ENCODE measurements at places on chromosomes 3 and 15. TPM values are rescaled to one million over a fixed set of nuclear protein-coding genes. Genes with fewer than 3 reads are reported as not detected.

AGBL1 gene
- not detected for total RNA-seq

PRR20G gene
- not detected for total RNA-seq

SLC12A1 gene
- not detected for total RNA-seq

CCR9 gene
- 0.61 TPM for total RNA-seq

SPSB4 gene
- not detected for total RNA-seq

ZNF280D gene
- total RNA-seq, result 36.9 TPM

ANKRD34C gene
- total RNA-seq, result not detected

NMNAT3 gene
- total RNA-seq, result 0.99 TPM

CYP1A1 gene
- total RNA-seq, result 0.87 TPM

SLC7A14 gene
- not detected for total RNA-seq

GRM2 gene
- 3.3 TPM for total RNA-seq

TNIK gene
- total RNA-seq, result 66.3 TPM

CLDN11 gene
- total RNA-seq, result not detected

MKRN3 gene
- total RNA-seq, result 1.1 TPM

CKMT1A gene
- total RNA-seq, result not detected

MINAR1 gene
- 0.51 TPM for total RNA-seq

DAPK2 gene
- total RNA-seq, result 0.46 TPM

SCAPER gene
- total RNA-seq, result 27.2 TPM

SLC27A2 gene
- 0.43 TPM for total RNA-seq

CD200 gene
- total RNA-seq, result 3.5 TPM

LAMB2 gene
- total RNA-seq, result 1.6 TPM

ARHGEF26 gene
- total RNA-seq, result 0.13 TPM

TEX55 gene
- not detected for total RNA-seq

ATP8B4 gene
- total RNA-seq, result 25.4 TPM

C3orf80 gene
- not detected for total RNA-seq

GABRB3 gene
- not detected for total RNA-seq

NEK10 gene
- 0.95 TPM for total RNA-seq

ACSBG1 gene
- total RNA-seq, result not detected

ALDH1A2 gene
- total RNA-seq, result not detected

TUBGCP4 gene
- 11.9 TPM for total RNA-seq

APEH gene
- 99.1 TPM for total RNA-seq

ZIC1 gene
- not detected for total RNA-seq

LTK gene
- 2.2 TPM for total RNA-seq

UBAP1L gene
- total RNA-seq, result 17.0 TPM

TPRG1 gene
- 3.3 TPM for total RNA-seq

ZNF80 gene
- 0.62 TPM for total RNA-seq

ERICH6 gene
- 0.24 TPM for total RNA-seq

MYEF2 gene
- total RNA-seq, result 28.5 TPM

GRM7 gene
- not detected for total RNA-seq

ITIH1 gene
- total RNA-seq, result not detected

HIGD2B gene
- total RNA-seq, result not detected

Measured in naive thymus-derived CD4-positive, alpha-beta T cell (primary cell).